ENCODE measurements at places on chromosomes 4 and X.

GRCh38 chrX:48936429-48937053 is 17.7 kb upstream of the PIM2 start:
- no peak for DNase-seq

GRCh38 chrX:9166584-9166944 is 132.6 kb upstream of the FAM9B start:
- peak; percentile 10 for DNase-seq

DNA sequence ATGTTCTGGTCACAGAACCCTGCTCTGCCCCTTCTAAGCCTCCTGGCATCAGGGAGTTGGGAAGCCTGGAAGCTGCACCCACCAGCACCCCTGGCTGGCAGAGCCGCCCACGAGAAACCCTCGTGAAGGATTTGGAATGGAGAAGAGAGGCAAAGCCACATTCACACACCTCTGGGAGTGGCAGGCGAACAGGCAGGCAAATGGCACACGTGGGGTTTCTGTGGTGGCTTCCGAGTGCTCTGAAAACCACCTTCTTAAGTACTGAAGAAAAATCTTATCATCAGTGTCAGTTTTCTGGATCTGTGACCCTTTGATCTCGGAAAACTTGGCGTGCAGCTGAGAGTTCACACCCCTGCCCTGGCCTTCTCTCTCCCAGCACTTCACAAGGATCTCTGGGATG is 442.2 kb upstream of the FRG1 start:
- DNase-seq: no peak

- no peak for DNase-seq
Observed at GRCh38 chr4:123167931-123168330, 228.7 kb upstream of the SPRY1 start.

DNA sequence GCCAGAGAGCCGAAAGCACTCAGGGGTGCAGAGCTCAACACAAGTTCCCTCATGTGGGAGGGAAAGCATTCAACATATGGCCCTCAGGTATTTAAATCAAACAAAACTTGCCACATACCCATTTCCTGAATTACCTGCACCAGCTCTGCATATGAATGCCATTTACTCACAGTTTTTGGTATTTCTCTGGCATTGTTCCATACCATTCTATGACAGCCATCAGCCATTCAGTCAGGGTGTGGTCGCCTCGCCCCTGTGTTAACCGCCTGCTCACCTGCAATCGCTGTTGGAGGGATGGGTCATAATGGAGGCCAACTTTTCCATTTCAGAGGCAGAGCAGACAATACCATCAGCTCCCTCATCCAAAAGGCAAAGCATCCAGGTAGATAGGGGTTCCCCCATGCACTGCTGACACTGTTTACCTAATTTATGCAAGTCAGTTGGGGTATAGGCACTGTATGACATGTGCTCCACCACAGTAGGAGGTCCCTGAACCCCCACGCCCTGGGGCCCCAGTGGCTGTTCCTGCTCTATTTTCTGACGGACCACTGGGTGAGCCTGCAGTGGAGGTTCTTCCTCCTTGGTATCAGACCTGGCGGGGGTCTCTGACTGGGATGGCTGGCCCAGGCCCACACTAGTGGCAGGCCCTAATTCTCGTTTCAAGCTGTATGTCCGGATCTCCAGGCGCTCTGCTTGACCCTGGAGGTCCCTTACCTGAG is 227.1 kb downstream of the ADGRL3 start:
- no peak for DNase-seq

DNA sequence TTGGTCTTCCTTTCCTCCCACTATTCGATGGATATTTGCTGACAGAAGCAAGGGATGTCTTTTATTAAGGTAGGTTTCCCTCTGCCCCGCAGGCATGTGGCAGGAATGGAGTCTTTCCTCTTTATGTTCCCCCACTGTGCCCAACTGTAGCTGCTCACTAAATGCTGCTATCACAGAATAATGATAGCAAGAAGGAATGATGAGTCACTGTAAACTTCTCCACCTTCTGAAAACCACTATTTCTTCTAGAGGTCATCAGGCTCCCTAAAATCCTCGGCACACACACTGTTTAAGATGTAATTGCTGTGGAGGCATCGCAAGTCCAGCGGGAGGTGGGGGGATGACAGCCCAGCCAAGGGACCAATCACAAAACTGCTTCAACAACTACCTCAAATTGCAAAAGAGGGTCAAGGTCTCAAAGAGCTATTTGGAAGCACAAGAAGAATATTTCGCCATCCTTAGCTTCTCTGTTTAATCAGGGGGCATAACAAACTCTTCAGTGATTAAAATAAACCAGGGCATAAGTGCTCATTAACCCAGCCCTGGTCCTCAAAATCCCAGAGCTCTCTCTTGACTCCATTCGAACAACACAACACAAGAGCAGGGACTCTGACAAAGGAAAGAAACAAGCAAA is 13.9 kb downstream of the QDPR start:
- no peak for DNase-seq

GRCh38 chr4:162841753-162842152 is 324.9 kb downstream of the NAF1 start:
- no peak for DNase-seq

DNA sequence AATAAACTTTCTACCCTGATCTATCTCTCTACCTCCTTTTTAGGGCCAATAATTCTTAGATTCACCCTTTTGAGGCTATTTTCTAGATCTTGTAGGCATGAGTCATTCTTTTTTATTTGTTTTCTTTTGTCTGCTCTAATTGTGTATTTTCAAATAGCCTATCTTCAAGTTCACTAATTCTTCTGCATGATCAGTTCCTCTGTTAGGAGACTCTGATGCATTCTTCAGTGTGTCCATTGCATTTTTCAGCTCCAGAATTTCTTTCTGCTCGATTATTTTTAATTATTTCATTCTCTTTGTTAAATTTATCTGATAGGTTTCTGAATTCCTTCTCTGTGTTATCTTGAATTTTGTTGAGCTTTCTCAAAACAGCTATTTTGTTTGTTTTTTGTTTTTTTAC is 11.3 kb downstream of the CXorf58 start:
- no peak for DNase-seq

- no peak for DNase-seq
Observed at GRCh38 chr4:160299177-160299576, 1196.3 kb downstream of the RAPGEF2 start.

DNA sequence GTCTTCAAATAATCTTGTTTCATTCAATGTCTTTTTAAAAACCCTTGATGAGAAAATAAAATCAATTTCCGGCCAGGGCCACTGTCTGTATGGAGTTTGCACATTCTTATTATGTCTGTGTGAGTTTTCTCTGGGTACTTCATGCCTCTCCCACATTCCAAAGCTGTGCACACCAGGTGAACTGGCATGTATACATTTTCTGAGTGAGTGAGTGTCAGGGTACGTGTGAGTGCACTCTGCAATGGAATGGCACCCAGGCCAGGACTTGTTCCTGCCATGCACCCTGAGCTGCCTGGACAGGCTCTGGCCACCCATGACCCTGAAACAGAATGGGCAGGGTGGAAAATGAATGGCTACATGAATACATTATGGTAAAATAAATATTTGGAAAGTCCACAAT is 61.3 kb downstream of the UBE2NL start:
- DNase-seq: no peak

- DNase-seq: peak; percentile 13
Observed at GRCh38 chr4:82652062-82652461, 90.3 kb upstream of the TMEM150C start.

DNA sequence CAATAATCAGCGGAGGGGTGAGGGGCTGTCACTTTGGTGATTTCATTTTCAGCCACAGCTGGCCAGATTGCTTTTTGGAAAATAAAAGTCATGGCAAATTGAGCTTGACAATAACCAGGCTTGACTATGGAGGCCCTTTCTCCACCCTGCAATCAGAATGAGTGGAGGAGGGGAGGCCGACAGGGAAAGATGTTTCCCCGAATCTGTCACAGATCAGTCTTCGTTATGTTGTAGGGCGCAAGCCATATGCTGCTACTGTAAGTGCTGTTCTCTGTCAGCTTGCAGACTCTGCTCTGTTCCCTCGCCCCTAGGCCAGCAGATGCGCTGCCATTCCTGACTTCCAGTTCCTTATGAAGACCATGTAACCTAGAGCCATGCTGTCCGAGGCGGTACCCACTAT is 114.1 kb downstream of the MGST2 start:
- no peak for DNase-seq

- no peak for DNase-seq
Observed at GRCh38 chr4:118798658-118799057, 37.3 kb downstream of the SEC24D start.

- DNase-seq: peak; percentile 91
Observed at GRCh38 chr4:11182586-11183355, 245.9 kb downstream of the HS3ST1 start.

- DNase-seq: peak; percentile 10
Observed at GRCh38 chr4:56611501-56611900, 69.6 kb downstream of the HOPX start.

DNA sequence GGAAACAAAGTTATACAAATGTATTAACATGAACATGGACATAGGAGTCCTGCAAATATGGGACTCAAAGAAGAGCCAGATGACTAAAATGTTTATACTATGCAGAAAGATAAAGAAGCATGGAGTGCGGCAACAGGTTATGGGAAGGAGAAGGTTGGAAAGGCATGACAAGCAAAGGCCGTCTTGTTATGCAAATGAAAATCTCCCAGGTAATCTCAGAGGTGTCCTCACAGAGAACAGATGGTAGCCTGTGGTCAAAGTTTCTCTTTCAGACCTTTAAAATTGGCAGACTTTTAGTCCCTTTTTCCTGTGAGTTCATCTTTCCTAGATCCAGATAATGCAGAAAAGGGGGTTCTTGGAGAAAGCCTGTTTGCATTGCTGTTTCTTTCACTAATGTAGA is 116.4 kb upstream of the BEND4 start:
- no peak for DNase-seq

GRCh38 chr4:180493299-180493698 is 1749.9 kb upstream of the TENM3 start:
- DNase-seq: no peak

DNA sequence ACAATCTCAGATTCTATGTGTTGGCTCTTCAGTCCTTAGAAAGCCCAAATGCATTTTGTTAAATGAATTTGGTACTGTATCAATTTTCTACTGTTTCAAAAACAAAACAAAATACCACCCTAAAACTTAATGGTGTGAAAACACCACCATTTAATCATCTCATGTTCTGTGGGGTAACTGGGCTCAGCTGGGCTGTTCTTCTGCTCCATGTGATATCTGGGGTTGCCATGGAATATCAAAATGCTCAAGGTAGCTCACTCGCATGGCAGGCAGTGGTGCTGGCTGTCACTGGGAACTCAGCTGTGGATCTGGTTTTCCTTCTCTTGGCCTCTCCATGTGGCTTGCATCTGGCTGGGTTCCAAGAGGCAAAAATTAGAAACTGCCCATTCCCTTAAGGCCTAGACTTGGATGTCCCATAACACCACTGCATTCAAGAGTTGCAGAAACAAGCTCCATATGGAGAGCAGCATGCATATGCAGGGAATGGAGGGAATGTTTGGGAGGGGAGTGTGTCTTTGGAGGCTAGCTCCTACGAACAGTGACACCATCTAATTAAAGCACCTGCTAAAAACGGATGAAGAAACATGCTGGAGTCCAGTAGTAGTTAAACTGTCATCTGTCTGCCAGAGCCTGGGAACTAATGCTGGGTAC is 279.2 kb downstream of the STK32B start:
- DNase-seq: no peak

DNA sequence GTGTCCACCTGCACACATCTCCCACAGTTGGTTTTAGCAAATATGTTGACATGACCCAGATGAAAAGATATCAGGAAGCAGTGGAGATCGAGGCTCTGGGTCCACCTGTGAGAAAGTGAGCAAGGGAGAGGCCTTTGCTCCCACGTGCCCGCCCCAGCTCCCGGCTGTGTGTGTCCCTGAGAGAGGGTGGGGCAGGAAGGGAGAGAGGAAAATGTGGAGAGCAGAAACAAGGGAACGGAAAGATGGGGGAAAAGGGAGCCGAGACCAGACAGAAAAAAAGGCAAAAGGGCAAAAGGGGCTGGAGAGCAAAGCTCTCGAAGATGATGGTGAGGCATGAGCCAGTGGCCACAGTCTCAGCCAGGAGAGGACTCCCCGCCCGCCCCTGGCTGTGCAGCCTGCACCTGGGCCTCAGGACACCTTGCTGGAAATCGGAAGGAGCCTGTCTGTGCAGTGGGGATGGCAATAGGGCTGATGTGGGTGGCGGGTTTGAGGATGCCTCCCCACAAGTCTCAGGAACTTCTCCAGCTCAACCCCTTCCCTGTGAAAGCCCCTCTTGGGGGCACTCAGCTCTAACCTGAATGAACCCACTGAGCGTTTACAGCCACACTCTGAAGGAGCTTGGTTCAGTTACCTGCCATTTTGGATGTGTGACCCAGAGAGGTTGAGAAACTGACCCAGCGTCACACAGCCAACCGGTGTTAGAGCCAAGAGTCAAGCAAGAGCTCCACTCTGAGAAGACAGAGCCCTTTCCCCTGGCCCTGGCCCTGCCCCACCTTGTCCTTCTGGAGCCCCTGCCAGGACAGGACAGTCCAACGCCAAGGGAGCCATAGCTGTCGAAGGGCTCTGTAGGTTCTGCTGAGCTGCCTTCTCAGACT is 20.3 kb upstream of the MSX1 start:
- DNase-seq: no peak

- no peak for DNase-seq
Observed at GRCh38 chr4:3220476-3221183, 28.3 kb upstream of the MSANTD1 start.

DNA sequence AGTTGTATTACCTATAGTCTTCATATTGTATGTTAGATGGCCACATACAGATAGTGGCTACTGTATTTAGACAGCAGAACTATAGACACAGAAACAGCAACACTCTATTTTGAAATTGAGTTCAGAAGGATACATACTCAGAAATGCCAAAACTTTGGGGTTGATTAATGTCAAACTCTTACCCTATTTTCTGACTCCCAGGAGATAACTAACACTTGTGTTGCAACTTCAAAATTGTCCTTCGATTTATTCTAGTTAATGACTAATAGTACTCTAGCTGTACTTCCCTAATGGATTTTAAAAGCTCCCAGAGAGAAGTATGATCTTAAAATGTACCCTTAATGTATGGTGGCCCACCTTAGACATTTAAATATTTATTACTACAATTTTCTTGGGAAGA is 229.9 kb upstream of the UGT8 start:
- no peak for DNase-seq

GRCh38 chrX:118239913-118240698 is 105.8 kb upstream of the WDR44 start:
- no peak for DNase-seq

DNA sequence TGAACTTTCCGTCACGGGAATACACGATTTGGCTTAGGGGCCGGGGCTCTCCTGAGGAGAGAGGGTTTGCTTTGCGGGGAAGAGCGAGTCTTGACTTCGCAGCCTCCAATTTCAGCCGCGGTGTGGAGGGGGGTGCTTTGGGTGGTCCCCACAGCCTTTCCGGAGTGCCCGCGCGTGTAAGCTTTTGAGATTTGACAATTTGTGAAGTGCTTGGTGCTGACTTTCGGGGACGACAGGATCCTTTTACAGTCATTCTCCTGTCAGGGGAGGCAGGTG is 355 bp downstream of the SCML1 start:
- no peak for DNase-seq

- DNase-seq: no peak
Observed at GRCh38 chr4:38764277-38764676, 18.5 kb downstream of the TLR10 start.

GRCh38 chr4:1751919-1752283 is 30.6 kb downstream of the TACC3 start:
- no peak for DNase-seq

- no peak for DNase-seq
Observed at GRCh38 chr4:93870876-93871458, 42.4 kb downstream of the ATOH1 start.

GRCh38 chrX:134688839-134689238 is 30.6 kb upstream of the PLAC1 start:
- DNase-seq: peak; percentile 44

GRCh38 chrX:150621652-150622051 is 53.2 kb downstream of the MTM1 start:
- DNase-seq: no peak

GRCh38 chr4:55125087-55125721 is at the start of gene KDR:
KDR (minus strand) TSS chr4:55125595; CDS start chr4:55125293, 302 bp downstream.
- peak; percentile 20 for DNase-seq

Measured in fibroblast of skin of abdomen (primary cell).